ENCODE measurements at places on chromosomes 4 and X. TPM values are rescaled to one million over a fixed set of nuclear protein-coding genes. Genes with fewer than 3 reads are reported as not detected.

The CYTL1 gene
- polyA plus RNA-seq, result 9.9 TPM

The FAM53A gene
- 3.6 TPM for polyA plus RNA-seq

The CXCL13 gene
- polyA plus RNA-seq, result 0.73 TPM

The GYPB gene
- polyA plus RNA-seq, result 1.8 TPM

The OPN1LW gene
- not detected for polyA plus RNA-seq

The ASB5 gene
- 0.21 TPM for polyA plus RNA-seq

The LONRF3 gene
- polyA plus RNA-seq, result 0.91 TPM

DNA sequence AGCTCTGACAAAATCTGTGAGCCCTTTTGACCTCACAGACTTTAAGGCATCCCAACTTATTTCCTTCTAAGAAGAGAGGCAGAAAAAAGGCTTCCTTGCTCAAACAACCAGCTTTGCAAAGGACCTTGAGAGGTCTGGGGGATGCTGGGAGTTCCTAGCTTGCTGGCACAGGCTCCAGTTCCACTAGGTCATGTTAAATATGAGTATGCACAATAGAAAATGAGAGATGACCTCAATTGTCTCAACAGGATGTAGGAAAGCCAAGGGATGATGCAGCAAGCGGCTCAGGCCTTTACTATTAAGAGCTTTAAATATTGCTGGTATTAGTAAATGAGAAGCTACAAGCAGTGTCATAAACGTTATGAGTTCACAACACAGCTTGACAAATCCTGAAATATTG lies 13.3 kb upstream of the ZNF827 start:
- no peak for DNase-seq

DNA sequence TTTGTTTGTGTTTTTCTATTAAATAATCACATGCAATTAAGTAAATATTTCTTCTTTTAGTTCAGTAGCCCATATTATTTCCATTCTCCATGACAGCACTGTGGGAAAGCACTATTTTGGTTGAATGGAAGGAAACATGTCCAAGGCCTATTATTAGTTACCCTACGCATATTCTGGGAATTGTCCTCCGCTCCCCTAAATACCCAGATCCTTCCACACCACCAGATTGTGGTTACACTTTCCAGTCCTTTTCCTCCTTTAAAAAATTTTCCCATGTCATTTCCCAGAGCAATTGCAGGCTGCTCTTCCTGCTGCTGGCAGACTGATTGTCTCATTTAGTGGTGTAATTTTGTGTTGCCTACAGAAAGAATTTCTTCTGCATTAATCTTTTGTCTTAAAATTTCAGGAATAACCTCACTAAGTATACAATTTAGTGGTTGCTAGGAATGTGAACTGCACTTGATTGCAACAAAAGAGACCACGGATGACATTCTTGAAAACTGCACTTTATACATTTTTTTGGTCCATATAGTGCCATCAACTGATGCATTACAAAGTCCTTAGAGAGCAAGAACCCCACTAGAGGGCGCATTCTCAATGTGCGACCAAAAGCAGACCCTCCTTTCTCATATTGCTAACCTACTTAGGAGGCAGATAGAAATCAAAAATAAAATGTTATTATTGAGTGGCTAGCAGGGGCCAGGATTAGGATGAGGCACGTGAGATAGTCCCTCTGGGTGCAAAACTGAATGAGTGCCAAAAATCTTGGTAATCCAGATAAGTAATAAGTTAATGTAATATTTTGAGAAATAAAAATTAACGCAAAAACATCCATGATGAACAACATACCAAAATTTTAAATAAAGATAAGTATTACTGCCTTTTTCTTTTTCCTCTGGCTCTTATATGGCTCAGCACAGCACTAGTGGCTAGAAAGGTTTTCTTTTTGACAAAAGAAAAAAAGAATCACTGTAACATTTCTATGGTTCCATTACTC lies 98.8 kb upstream of the IQCM start:
- peak; percentile 33 for DNase-seq

- DNase-seq, result no peak
Measured at GRCh38 chrX:44843753-44844152, at the start of gene DUSP21. Gene DUSP21, plus strand, starts transcription at chrX:44844021. Its CDS starts 112 bp downstream, at chrX:44844133.

- DNase-seq, result no peak
Measured at GRCh38 chr4:129342819-129343408, 247.0 kb downstream of the C4orf33 start.

- no peak for DNase-seq
Measured at GRCh38 chr4:17142232-17142711, 243.8 kb upstream of the LDB2 start.

DNA sequence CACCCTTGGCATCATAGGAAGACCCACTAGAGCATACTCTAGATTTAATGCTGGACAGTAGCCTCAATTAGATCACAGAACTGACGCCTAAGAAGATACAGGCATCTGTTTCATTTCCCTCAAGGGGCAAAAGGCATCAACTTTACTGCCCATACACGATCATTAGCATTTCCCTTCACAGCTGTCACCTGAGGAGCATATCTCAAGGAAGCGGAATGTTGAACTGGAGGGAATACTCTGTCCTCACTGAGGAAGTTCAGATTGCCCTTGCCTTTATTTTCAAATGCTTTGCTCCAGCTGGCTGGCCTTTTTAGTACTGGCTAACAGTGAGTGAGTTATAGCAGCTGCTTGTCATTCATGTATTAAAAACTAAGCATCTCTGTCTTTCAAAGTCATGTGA lies 508.4 kb upstream of the GALNT7 start:
- DNase-seq, result no peak

GRCh38 chrX:23478056-23478455 lies 143.4 kb downstream of the PTCHD1 start:
- no peak for DNase-seq

DNA sequence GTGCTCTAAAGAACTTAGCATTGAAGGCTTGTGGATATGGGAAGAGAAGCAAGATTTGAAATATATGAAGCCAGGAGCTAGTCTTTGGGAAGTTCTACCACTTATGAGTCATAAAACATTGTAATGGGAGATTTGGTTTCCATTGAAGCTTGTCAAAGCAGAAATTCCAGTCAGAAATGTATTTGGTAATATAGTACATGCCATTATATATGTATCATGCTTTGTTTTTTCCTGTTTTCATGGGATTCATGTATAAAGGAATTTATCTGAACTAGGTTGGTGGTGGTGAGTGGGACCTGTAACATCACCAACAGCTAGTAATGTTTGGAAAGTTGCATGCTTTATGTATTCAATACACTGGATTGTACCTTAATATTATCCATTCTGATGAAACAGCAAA lies 14.6 kb upstream of the DCAF8L2 start:
- no peak for DNase-seq

- no peak for DNase-seq
Measured at GRCh38 chrX:12866451-12867377, at the start of gene TLR7. Gene TLR7, plus strand, starts transcription at chrX:12867072. Its CDS starts 507 bp downstream, at chrX:12867579.

DNA sequence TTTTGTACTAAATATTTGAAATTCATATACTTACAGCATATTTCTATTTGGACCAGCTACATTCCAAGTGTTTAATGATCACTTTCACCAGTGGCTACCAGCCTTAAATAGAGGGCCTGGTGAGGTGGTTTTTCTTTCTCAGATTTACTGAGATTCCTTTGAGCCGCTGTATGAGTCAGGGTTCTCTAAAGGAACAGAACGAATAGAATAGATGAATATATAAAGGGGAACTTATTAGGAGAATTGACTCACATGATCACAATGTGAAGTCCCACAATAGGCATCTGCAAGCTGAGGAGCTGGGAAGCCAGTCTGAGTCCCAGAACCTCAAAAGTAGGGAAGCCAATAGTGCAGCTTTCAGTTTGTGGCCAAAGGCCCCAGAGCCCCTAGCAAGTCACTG lies 146.2 kb upstream of the TLL1 start:
- DNase-seq, result no peak

DNA sequence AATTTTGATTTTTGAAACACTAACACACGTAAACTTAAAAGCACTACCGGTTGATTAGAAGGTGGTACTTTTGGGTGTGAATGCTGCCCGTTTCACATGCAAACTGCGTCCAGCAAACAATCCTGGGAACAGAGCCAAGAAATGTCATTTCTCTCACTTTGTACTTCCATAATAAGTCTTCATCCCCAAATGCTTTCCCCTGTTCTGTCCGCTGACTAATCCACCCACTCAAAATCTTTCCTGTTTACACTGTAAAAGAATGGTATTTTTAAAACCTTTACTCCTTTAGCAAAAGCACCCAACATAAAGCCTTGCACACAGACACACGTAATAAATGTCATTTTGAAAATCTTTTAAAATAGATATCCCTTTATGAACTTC lies 39.1 kb upstream of the PDLIM5 start:
- DNase-seq, result no peak

DNA sequence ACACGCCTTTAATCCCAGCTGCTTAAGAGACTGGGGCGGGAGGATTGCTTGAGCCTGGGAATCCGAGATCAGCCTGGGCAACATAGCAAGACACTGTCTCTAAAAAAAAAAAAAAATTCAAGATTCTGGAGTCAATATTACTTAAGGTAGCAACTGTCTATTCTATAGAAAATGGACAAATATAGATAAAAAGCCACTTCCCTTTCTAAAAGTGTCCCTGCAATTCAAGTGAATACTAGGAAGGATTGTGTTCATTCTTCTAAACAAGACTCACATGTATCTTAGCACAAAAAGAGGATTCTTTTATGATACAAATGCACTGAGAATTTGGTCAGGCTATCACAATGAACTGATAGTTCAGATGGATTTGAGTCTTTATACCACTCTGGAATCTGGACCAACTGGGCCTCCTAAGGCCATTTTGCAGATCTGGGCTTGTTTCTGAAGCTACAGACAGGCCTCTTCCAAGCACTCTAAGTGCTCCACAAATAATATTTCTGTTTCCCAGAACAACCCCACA lies 7.0 kb downstream of the PKD2 start:
- no peak for DNase-seq

GRCh38 chr4:153036931-153037482 lies 100.9 kb downstream of the FHDC1 start:
- no peak for DNase-seq

DNA sequence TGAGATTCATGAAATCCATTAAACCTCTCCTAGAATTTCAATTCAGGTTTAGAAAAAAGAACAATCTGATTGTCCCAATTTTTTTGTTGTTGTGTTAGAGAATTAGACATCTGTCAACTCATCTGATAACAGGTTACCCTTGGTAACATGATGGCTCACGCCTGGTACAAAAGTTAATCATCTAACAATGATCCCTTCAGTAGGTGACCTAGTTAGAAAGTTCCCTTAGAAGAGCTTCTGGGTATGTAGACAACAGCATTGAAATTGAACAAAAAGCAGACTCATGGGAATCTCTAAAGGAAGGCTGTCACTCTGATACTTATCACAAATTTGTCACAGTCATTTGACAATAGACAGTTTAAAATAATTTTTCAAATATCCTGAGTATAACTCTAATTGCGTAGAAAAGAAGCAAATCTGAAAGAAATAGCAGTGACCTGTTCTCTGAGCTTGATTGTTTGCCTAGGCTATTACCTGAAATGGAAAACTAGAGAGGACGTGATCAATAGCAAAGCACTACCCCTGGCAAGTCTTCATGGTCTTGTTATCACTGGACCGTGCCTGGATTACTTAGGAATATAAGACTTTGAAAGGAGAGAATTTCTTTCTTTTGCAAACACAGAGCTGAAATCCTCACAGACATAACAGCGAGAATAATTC lies 880.4 kb upstream of the AGA start:
- no peak for DNase-seq

DNA sequence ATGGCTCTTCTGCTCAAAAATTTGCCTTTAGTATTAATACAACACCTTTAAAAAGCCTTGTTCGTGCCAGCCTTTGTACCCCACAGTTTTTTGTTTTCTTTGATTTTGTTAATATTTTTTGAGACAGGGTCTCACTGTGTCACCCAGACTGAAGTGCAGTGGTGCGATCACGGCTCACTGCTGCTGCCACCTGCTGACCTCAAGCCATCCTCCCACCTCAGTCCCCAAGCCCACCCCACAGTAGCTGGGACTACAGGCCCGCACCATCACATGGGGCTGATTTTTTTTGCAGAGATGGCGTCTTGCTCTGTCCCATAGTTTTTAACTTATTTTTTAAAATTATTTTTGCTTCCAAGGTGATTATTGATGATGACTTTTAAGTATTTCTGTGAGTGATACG lies 134.0 kb downstream of the HTR2C start:
- no peak for DNase-seq

- DNase-seq, result peak; percentile 13
Measured at GRCh38 chrX:21479695-21480270, 105.6 kb downstream of the CNKSR2 start.
